Stimulated activated CD8-positive, alpha-beta memory T cell treated with anti-CD3 and anti-CD28 coated beads, Interleukin-7, amount 100 ng/mL, for 4 hours (primary cell): ENCODE measurements at places on chromosomes 12 and 14.

GRCh38 chr12:22625762-22626294, 857 bp downstream of the ETNK1 start:
- DNase-seq: peak; percentile 7

DNA sequence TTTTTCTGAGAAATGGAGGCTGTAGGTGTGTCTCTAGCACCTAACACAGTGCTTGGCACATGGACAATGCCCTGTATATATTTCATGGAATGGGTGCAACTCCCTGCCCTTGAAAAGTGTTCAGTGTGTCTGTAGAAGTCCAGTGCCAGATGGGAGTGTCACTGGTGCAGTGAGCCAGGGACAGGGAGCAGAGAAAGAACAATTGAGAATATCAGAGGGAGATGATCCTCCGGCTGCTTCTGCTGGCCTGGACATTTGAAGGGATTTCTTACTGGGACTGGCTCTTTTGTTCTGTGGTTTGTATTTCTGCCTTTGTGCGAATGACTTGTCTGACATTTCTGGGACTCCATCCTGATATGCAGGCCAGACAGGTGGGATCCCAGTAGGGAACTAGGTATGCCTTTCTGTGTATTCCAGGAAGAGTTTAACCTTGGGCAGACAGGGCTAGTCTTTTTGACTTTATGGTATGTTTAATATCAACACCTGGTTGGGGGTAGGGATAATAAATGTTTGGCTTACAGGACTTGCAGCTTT, 328.0 kb downstream of the NRXN3 start:
- DNase-seq: no peak

- DNase-seq: no peak
These were observed 207.8 kb downstream of the DPF3 start for GRCh38 chr14:72686101-72686500.

DNA sequence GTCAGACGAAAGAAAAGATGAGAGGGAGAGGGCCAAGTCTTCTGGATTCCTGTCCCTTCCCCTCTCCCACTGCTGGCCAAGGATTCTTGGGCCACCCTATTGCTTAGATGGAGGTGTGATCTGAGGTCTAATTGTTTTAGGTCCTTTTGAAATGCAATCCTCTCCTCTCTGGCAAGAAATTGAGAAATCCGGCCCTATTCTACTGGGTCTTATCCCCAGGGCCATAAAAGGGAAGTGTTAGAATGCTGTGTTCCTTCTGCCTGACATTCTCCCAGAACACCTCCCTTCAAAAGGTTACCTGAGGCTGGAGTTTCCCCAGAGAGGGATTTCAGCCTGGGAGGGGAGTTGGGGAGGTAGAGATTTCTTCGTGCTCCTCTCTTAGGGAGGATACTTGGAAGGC, 4.4 kb downstream of the WNT5B start:
- no peak for DNase-seq

GRCh38 chr12:59041241-59042121, 121.2 kb upstream of the LRIG3 start:
- DNase-seq: no peak

DNA sequence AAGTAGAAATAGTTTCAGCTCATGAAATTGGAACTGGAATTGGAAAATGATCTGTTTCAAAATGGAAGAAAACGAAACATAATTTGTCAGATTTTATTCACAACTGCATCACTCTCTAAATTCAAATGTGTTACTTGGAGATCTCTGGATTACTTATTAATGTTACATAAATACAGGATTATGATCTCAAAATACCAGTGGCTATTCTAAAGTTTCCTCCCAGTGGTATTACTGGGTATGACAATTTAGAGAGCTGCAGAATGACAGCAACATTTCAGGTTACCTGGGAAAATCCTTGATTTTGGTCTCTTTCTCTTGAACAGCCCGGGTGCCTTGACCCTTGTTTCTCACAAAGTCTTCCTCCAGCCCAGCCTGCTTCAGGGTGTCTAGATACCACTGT, 14.2 kb downstream of the FAM161B start:
- DNase-seq: no peak

- peak; percentile 4 for DNase-seq
These were observed 27.6 kb upstream of the ETV6 start for GRCh38 chr12:11621797-11622423.

GRCh38 chr12:68180792-68181744, 21.5 kb upstream of the IFNG start:
- peak; percentile 49 for DNase-seq

- no peak for DNase-seq
These were observed 300.6 kb upstream of the TMEM132C start for GRCh38 chr12:127966331-127966730.

DNA sequence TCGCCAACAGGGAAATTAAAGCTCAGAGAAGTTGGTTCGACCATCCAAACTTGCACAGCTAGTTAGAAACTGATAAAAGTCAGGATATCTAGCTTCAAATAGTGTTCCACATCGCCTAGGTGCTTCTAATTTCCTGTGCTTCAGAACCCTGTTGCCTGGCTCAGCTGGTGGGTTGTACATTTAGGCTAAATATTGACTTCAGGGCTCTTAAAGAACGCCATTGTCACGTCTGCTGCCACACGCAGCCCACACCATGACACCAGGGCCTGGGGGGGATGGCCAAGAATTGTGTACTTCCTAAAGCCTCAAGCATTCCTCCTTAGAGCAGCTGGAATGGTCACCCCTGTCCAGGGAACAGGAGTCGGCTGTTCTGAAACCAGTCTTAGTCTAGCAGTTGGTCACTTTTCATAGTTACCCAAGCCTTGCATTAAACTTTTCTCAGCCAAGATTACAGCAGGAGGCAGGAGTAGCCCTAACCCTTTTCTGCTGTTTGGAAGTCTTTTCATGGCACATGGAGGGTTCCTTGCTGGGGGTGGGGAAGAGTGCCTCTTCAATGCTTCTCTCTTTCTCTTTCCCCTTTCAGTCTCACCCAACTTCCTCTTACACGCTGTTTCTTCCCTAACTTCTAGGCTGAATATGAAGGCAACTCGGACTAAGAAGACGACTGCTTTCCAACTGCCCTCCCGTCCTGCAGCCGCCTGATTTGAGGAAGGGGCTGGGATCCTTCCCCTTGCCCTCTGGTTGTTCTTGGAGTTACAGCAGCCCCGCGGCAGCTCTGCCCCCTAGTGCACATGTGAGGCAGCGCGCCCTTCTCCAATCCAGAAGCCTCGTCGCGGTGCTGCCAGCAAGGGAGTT, 17.1 kb downstream of the FOS start:
- DNase-seq: peak; percentile 52

- DNase-seq: no peak
These were observed 101.0 kb upstream of the GZMB start for GRCh38 chr14:24734917-24735500.

DNA sequence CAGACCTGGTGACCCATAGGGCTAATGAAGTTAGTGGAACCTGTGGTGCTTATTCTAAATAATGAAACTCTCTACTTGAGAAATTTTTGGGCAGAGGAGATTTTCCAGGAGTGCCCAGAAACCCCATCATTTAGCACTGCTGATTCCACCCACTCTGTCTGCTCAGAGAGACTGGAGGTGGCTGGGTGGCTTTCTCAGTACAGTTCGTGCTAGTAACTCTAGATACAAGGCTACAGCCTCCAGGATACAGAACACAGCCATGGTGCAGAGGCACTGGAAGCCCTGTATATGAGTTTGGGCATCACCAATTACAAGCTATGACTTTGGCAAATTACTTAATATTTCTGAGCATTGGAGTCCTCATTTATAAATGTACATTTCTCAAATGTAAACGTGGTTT, 32.4 kb downstream of the CCDC177 start:
- no peak for DNase-seq

- no peak for DNase-seq
These were observed 562 bp downstream of the EAPP start for GRCh38 chr14:34538871-34539406.

DNA sequence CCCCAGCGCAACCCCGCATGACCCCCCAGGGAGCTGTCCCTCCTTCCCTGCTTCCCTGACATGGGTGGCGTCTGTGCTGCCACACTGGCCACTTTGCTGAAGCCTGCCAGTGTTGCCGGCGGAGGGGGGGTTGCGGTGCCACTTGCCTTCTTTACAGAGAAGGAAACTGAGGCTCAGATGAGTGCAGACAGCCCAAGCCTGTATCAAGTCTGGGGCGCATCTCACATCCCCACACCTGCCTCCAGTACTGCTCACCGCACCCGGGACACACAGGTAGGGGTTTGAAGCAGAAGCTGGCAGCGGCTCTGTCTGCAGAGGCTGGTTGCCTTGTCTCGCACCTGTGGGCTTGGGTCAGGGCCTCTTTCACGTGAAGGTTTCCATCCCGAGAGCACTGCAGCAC, 104.7 kb upstream of the RTL1 start:
- DNase-seq: no peak

GRCh38 chr14:37622231-37622923, 26.9 kb downstream of the TTC6 start:
- no peak for DNase-seq

- DNase-seq: no peak
These were observed 191.4 kb downstream of the TTC7B start for GRCh38 chr14:90624732-90625400.

DNA sequence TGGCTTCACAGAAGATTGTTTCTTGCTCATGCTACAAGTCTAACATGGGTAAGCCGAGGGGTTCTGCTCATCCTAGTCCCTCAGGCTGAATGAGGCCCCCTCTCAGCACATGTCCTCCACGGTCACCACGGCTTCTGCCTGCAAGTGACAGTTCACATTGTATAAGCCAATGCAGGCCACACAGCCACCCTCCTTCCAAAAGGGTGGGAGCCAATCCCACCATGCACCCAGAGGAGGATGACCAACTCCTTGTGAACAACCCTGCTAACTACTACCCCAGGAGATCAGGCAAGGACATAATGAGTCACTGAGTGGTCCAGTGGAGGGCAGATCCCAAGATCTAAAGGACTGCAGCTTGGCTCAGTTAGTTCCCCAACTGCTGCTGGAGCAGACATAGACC, 6.1 kb downstream of the SPRING1 start:
- no peak for DNase-seq

DNA sequence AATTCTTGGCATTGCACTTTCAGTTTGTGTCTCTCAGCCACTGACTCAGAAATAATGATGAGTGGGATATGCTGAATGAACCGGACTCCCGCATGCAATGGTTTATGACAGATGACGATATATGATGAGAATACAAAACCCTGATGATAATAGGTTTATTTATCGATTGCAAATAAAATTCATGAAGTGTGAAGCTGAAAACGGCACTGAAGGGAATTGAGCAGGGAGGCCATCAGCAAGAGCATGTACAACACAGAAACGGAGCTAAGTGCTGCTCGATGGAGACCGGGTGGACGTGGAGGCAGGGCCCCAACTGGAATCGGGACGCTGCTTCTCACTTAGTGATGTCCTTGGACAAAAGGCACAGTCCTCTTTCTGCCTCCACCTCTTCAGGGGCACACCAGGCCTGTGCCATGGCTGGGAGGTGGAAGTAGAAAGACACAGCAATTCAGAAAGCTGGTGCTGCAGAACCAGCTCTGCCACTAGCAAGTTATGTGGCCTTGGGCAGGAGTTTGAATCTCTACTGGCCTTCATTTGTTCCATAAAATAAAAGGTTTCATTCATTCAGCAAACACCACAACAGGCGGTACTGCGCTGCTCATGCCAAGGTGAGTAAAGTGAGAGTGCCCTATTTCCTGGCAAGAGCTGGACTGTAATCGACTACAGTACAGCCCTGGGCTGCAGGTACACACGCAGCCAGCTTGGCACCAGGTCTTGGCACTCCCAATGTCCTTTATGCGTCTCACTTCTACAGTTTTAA, 117.0 kb downstream of the EGLN3 start:
- DNase-seq: no peak

DNA sequence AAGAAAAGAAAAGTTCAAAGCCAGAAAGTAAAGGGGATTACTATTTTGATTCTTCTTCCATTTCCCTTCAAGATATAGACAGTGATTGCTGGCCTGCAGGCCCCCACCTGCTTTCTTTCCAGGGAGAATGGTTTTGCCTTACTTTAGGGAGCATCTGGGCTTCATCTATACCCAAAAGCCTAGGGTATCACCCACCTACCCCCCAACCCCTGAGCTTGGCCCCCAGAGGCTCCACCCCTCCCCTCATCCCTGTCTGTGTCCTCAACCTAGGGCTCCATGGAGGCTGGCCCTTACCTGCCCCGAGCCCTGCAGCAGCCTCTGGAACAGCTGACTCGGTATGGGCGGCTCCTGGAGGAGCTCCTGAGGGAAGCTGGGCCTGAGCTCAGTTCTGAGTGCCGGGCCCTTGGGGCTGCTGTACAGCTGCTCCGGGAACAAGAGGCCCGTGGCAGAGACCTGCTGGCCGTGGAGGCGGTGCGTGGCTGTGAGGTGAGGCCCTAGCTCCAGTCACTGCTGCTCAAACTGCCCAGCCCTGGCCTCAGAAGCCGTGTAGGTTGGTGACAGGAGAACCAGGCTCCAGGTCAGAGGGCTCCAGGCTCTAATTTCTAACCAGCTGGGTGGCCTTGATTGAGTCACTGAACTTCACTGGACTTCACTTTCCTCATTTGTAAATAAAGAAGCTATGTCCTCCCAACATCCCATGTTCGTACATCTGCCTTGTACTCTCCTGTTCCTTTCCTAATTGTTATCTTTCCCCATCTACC, 13.6 kb downstream of the ARHGEF40 start:
- DNase-seq: no peak

DNA sequence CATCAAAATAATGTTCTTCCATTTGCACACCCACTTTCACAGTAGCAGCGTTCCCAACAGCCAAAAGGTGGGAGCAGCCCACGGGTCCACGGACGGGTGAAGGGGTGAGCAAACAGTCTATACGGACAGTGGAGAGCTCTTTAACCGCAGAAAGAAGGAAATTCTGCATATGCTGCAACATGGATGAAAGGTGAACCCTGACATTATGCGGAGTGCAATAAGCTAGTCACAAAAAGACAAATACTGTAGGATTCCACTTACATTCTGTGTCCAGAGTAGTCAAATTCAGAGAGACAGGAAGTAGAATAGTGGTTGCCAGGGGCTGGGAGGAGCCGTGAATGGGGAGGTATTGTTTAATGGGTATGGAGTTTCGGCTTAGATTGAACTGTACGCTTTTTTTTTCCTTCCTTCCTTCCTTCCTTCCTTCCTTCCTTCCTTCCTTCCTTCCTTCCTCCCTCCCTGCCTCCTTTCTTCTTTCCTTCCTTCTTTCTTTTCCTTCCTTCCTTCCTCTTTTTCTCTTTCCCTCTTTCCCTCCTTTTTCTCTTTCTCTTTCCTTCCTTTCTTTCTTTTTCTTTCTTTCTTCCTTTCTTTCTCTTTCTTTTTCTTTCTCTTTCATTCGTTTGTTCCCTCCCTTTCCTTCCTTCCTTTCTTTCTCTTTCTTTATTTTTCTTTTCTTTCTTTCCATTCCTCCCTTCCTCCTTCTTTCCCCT, 15.8 kb upstream of the ANKRD9 start:
- peak; percentile 17 for DNase-seq

DNA sequence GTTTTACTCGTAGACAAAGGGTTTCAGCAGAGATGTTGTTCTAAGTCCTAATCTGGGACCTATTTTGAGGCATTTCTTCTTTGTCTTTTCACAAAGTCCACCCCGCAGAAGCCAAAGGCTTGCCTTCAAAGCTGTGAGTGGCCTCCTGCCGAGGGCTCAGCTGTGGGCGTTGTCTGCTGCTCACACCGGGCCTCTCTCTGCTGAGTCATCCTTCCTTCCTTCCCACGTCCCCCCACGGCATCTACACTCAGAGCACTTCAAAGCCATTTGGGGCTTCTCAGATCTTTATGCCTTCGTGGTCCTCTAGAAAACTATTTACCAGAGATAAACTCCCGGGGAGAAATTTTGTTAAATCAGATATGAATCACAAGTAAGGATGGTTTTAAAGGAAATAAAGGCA, 115.9 kb upstream of the TMPO start:
- peak; percentile 66 for DNase-seq

- no peak for DNase-seq
These were observed 157.1 kb upstream of the IFNG-AS1 start for GRCh38 chr12:67832155-67832554.

- no peak for DNase-seq
These were observed 788.6 kb upstream of the NOVA1 start for GRCh38 chr14:27386391-27386790.
